ENCODE measurements at places on chromosomes 7 and 10. TPM values are rescaled to one million over a fixed set of nuclear protein-coding genes. Genes with fewer than 3 reads are reported as not detected.

The FEZF1 gene
- not detected for total RNA-seq

The PLXNA4 gene
- total RNA-seq, result 22.8 TPM

The CBLL1 gene
- 17.5 TPM for total RNA-seq

The NKX1-2 gene
- total RNA-seq, result not detected

The PALS2 gene
- 18.2 TPM for total RNA-seq

The PRSS37 gene
- total RNA-seq, result not detected

The STAM gene
- 15.6 TPM for total RNA-seq

The VSTM4 gene
- total RNA-seq, result 5.3 TPM

The CYP26C1 gene
- under 0.01 TPM for total RNA-seq

The UCMA gene
- not detected for total RNA-seq

The ACTA2 gene
- total RNA-seq, result 257 TPM

The HOXA10 gene
- not detected for total RNA-seq

The SFRP5 gene
- 0.10 TPM for total RNA-seq

The GIMAP1 gene
- total RNA-seq, result 0.20 TPM

The ZPBP gene
- total RNA-seq, result not detected

The CRPPA gene
- total RNA-seq, result 1.5 TPM

The SRRM3 gene
- total RNA-seq, result 7.9 TPM

The PLAC9 gene
- 116 TPM for total RNA-seq

The AASS gene
- total RNA-seq, result 11.7 TPM

The SPOCK2 gene
- total RNA-seq, result 1.4 TPM

The CPA2 gene
- not detected for total RNA-seq

The EBF3 gene
- total RNA-seq, result 22.8 TPM

The WNT8B gene
- total RNA-seq, result not detected

The ABCB1 gene
- 0.29 TPM for total RNA-seq

The HSPA12A gene
- total RNA-seq, result 5.2 TPM

The ADRA2A gene
- total RNA-seq, result 9.0 TPM

The CFAP43 gene
- total RNA-seq, result 0.15 TPM

The CAMK2B gene
- total RNA-seq, result 0.44 TPM

The UBE2D4 gene
- total RNA-seq, result 10.6 TPM

The DOCK1 gene
- 38.4 TPM for total RNA-seq

The SCIN gene
- not detected for total RNA-seq

The CALHM3 gene
- total RNA-seq, result not detected

The UTF1 gene
- not detected for total RNA-seq

The CTNNA3 gene
- total RNA-seq, result not detected

The FRAT2 gene
- total RNA-seq, result 5.9 TPM

The SKIDA1 gene
- total RNA-seq, result 2.0 TPM

The BAZ1B gene
- total RNA-seq, result 37.9 TPM

The TSC22D4 gene
- total RNA-seq, result 43.4 TPM

The SLIT1 gene
- total RNA-seq, result not detected

The AMZ1 gene
- 0.06 TPM for total RNA-seq

The AGAP5 gene
- 1.4 TPM for total RNA-seq

The SFRP4 gene
- total RNA-seq, result 1.5 TPM

The HILPDA gene
- 43.1 TPM for total RNA-seq

The TWIST1 gene
- total RNA-seq, result 20.8 TPM

The OR6B1 gene
- not detected for total RNA-seq

The COBL gene
- 0.06 TPM for total RNA-seq

The CPVL gene
- total RNA-seq, result 6.1 TPM

The CFAP69 gene
- total RNA-seq, result 8.4 TPM
